NAMALWA (cell line): ENCODE measurements at places on chromosomes 7 and 10.
A peak's percentile ranks its signal among the peaks of the same experiment; 100 is the strongest.

DNA sequence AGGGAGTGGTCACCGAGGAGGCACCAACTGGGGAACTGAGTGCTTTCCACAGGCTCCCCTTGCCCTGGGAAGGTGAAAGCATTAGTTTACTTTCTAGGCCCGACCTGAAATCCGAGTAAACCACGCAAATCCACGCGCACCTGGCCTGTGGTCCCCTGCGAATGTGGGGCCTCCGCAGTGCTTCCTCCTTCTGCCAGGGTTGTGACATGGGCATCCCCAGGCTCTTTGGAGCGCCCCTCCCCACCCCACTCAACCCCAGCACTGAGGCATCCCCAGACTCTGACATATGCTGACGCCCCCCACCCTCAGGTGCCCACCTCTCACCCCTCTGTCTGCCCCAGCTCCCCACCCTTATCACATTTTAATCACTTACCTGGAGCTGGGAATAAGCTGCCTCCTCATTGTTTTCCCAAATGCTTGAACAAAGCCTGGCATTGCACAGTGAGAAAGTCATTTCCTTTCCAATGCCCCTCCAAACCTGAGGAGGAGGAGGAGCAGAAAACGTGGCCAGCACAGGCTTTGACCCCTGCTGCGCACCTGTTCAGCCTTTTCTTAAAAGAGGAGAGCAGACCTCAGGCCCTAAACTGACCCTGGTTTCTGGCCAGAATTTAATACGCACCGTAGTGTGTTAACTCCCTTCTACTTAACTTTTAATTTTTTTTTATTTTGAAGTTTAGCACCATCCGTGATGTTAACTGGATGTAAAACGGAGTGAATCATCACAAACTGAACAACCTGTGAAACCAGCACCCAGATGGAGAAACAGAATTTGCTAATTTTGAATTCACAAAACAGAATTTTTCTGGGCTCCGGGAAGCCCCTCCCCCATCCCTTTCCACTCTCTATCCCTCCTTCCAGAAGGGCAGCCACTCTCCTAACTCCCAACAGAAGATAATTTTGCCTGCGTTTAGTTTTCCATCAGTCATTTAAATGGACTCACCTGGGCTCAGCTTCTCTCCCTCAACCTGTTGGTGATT lies 129.4 kb downstream of the WDR11 start:
- no peak for DNase-seq

- peak; percentile 56 for DNase-seq
Observed at GRCh38 chr10:22010973-22011408, 7.5 kb upstream of the DNAJC1 start.

DNA sequence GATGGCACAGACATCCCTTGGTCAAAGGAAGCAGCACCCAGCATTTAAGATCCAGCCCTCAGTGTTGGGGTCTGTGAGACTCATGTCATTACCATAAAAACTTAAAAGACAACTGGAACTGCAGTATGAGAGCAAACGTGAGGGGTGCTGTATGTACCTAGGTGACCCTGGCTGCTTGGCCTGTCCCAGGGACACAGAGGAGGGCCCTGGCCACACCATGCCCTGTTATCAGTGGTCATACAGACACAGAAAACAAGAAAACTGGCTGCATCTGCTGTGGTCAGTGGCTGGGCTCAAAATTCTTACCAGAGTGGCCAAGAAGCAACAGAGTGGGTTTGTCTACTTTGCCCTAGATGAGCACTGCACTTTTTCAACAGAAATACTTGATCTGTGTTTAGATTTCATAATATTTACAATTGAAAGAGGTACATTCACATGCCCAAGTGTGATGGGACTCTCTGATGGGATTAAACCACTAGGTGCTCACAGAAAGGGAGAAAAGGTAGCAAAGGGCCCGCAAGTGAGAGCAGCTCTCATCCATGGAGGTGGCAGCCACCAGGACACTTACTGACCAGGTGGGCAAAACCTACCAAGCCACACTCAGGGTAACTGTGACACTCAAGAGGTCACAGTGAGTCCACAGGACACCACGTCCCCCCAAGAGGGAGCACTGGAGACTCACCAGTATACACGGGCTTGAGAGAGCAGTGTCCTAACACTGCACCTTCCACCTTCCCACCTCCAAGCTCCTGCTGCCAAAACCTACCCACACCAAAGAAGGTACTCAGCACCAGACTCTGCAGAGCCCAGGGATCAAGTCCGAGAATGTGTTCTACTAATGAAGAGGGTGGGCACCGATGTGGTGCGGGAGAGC lies 68.1 kb upstream of the CAMK2B start:
- no peak for DNase-seq

- no peak for DNase-seq
Observed at GRCh38 chr10:121594623-121595350, 3.5 kb downstream of the FGFR2 start.

DNA sequence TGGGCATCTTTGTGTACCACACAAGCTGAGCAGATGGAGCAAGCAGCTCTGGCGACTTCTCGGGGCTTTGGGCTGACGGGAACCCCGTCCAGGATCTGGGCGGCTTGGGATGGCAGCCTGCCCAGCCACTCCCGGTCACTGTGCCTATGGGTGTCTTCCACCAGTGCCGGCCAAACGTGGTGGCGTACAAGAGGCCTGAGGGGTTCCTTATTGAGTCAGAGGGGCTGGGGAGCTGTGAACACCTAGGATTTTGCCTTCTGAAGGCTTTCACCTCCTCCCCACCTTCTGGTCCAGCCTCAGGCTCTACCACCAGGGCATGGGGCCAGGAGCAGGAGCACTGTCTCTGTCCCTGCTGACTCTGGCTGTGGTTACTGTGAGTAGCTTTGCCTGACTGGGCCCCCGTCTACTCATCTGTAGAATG lies 71.8 kb upstream of the PPIF start:
- DNase-seq: no peak
